T-helper 9 cell (primary cell): ENCODE measurements at places on chromosomes 5 and 9.

DNA sequence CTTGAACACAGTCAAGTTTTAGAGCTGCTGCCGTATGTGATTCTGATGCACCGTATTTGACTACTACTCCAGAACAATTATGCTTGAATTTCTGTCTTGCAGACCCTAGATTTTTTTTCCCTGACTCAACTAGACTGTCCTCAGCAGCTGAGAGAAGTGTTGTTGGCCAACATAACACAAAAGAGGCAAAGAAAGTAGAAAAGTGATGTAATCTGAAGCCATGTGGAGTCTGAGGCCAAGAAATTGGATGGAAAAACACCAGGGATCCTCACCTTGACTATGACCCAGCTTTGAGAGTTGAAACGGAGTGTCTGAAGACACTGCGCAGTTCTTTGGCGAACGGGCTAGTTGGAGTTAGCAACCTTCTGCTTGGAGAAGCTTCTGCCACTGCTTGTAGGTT is 36.3 kb upstream of the FGF1 start:
- no peak for DNase-seq

DNA sequence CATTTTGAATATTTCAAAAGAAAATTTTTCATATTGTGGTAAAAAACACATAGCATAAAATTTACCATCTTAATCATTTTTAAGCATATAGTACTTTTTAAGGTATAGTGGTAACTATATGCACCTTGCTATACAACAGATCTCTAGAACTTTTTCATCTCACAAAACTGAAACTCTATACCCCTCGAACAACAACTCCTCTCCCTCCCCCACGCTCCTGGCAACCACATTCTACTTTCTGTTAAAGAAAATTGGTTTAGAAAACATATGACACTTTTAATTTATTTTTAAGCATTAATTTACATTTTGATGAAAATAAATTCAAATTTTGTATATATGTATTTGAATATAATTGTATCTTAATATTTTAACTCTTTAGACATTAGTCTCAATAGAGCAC is 147.2 kb upstream of the EFNA5 start:
- no peak for DNase-seq

GRCh38 chr9:124621371-124622328 is 114.5 kb upstream of the NR5A1 start:
- no peak for DNase-seq

- DNase-seq: no peak
Measured at GRCh38 chr5:149694007-149694406, 36.1 kb upstream of the PPARGC1B start.

DNA sequence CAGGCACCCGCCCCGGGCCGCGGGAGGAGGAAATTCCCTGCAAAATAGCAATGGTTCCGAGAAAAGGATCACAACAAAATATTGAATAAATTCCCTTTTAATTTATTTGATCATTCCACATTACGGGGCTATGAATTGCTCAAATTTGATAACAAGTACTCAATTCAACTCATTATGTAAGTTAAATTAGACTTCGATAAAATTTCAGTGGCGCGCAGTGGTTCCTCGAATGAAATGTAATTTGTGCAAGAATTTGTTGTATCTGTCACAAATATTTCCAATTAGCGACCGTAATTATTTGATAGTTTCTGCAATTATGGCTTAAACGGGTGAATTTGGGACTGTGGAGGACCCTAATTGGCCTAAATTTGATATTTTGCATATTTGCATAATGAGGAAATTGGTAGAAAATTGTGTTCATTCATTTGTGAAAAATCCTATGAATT is 76.0 kb upstream of the TBCA start:
- no peak for DNase-seq

DNA sequence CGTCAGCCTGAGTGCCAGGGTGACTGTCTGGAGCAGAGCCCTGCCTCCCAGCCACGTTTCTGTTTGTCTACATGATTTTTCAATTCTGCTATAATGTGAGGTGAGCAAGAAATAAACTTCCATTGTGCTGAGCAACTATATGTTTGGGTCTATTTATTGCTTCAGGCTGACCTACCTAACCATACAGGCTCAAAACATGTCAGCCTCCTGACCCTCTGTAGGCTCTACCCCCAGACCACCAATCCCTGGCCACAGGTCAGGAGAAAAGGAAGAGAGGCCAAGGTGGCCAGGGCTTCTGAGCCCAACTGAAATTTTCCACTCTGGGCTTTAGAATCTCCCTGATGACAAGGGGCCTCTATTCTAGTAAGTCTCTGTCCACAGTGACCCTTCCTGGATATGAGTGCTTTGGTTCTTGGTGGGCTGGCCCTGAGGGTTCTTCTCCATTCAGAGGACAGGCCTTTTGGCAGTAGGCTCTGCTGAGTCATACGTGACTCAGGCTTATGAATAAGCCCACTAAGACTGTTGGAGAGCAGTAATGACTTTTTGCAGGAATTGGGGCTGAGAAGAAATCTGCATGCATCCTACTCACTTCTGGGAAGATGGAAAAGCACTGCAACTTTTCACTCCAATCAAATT is 117.2 kb upstream of the TBCA start:
- DNase-seq: no peak

DNA sequence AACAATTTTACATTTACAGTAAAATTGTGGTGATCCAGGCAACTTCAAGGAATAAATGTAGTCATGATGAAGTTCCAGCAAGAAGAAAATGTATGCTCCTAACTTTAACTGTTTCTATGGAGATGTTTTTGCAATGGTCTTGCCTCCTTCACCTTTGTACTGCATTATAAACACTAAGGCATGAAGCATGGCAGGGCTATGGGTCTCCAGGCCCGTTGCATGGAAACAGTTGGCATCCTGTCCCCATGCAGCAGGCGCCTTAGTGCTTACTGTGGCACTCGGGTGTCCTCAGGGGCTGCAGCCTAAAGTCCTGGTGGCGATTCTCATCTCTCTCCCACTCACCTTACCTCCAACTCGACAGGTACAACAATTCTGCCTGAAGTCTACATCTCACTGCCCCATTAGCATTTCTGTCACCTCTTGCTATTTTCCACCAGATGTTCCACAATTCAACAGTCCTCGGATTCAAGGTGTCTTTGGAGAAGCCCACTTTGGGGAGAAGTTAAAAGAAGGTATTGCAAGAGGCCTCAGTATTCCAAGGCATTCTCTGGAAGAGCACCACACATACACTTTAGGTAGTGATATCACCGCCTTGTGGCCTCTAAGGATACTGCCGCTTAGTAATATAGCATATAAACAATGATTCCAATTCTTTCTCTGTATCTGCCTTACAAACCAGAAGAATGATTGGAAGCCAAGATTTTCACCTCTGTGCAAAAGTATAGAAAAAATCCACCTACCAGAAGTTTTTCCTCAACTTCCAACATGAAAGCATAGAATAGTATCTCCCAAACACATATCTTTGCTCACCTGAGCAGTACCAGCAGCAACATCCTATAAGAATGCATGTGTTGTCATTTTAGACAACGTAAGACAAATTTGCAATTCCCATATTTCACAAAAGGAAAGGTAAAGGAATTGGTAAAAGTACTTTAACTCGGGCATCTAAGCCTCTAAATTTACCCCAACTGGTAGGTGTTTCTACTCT is 5.1 kb downstream of the LIFR start:
- DNase-seq: no peak

- no peak for DNase-seq
Measured at GRCh38 chr5:157188270-157188669, 7.6 kb downstream of the ITK start.

DNA sequence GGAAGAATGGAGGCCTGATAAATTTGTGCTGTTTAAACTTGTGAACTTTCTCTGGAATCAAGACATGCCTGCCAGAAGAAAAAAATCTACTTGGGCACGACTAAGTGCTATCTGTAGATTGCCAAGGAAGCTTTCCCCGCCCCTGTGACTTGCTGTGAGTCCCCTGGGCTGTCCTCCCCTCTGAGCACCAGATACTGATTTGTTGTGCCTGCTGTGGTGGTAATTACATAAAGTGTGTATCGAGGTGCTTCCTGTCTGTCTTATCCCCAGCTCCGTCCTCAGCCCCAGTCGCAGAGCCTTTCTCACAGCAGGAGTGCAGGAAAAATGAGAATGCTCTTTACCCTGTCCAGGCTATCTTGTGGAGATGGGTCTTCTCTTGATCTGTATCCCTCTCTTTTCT is 53.9 kb downstream of the TRIO start:
- DNase-seq: no peak

- no peak for DNase-seq
Measured at GRCh38 chr9:4317681-4318080, 17.8 kb upstream of the GLIS3 start.

DNA sequence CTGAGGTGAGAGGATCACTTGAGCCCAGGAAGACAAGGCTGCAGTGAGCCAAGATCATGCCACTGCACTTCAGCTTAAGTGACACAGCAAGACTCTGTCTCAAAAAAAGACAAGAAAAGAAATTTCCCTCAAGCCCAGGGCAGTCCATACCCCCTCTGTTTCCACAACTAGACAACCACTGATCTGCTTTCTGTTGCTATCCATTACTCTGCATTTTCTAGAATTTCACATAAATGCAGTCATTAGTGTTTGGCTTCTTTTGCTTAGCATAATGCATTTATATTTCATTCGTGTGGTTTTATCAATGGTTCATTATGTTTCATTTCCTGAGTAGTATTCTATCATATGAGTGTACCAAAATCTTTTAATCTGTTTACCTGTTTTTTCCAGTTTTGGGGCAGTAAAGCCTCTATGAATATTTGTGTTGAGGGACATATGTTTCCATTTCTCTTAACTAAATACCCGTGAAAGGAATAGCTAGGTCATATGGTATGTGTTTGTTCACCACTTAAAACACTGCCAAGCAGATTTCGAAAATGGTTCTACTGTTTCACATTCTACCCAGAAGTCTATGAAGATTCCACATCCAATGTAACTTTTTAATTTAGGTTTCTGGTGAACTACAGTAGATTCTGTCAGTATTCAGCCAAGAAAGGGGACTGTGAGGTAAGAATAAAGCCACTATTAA is 271.8 kb downstream of the ZNF608 start:
- no peak for DNase-seq

- DNase-seq: no peak
Measured at GRCh38 chr5:169657127-169657526, 20.1 kb downstream of the DOCK2 start.

DNA sequence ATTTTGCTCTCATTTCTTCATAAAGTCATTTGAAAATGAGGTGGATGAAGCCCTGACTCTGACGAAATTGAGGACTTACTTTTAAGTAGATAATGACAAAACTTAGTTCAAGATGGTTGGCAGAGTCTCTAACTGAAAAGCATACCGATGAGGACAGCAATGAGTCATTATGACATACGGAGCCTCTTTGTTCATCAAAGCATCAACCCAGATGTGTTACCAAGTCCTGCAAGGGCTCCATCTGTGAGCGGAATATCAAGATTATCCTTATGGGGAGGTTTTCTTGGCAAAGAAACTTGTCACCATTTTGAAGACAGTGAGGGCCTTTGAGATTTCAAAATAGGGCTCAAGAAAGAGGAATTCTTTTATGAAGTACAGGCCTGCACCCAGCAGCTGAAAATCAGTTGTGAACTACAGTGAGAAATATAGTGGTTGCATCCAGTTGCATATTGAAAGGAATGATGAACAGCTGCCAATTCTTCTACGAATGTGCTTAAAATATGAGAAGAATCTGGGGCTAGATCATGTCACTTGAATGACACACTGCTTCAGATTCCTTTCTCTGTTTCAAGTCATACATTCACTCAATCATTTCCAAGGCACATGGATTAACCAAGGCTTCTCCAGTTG is 86.6 kb upstream of the SLC24A2 start:
- no peak for DNase-seq

DNA sequence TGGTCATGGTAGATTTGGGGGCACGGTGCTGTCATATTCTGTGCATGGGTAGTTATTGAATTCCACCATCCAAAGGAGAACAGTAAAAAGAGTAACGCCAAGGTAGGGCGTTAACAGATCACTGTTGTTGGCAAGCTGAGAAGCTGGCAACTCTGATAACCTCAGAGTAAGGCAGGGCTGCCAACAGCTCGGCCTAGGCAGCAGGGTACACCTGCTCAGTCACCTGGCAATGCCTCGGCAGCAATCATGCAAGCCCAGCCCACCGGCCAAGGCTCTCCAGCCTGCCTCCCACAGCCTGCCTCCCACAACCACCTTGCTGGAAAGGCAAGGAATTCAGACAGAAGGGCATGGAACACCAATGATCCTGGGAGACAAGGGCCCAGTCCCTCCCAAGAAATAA is 63.9 kb downstream of the KLHL3 start:
- no peak for DNase-seq

- no peak for DNase-seq
Measured at GRCh38 chr9:37036371-37036775, 2.3 kb upstream of the PAX5 start.

GRCh38 chr5:61619777-61620518 is 287.9 kb downstream of the ZSWIM6 start:
- no peak for DNase-seq

- DNase-seq: no peak
Measured at GRCh38 chr9:80383331-80383730, 811.6 kb downstream of the TLE4 start.

- DNase-seq: no peak
Measured at GRCh38 chr5:103572454-103572853, 9.9 kb upstream of the NUDT12 start.

- DNase-seq: peak; percentile 23
Measured at GRCh38 chr9:14846871-14847311, 63.3 kb downstream of the FREM1 start.

- DNase-seq: no peak
Measured at GRCh38 chr5:172049226-172049796, 42.9 kb upstream of the FBXW11 start.

- DNase-seq: no peak
Measured at GRCh38 chr9:114047717-114048116, 30.4 kb downstream of the AMBP start.

DNA sequence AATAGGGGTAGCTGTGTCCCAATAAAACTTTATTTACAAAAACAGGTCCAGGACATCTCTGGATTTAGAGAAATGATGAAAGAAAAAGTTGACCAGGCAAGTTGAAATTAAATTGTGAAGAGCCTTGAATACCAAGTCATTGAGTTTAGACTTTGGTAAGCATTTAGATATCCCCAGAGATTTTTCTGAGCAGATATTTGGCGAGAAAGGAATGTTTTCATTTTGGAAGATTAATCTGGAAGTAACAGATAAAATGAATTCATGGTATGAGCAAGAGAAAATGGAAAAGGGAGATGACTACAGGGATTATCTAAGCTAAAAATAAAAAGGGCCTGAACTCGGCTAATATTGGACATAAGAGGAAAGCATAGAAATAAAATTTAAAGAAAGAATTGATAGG is 157.6 kb downstream of the ACTL7B start:
- DNase-seq: no peak

- no peak for DNase-seq
Measured at GRCh38 chr9:4939118-4939561, 45.9 kb upstream of the JAK2 start.

DNA sequence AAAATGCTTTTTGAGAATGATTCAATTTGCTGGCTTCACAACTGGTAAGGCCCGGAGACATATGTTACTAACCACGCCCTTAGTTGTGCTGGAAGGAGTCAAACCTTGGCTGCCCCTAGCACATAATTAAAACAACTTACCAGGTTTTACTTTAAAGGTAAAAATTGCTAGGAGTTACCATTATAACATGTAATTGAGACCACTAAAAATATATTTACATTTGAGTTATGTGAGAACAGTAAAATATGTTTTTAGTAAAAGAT is 435.6 kb upstream of the CDH9 start:
- no peak for DNase-seq

- no peak for DNase-seq
Measured at GRCh38 chr9:97993000-97993399, 9.9 kb downstream of the ANP32B start.

GRCh38 chr5:100706776-100707175 is 171.6 kb downstream of the FAM174A start:
- DNase-seq: no peak
